ENCODE measurements at places on chromosomes 1 and 21.

GRCh38 chr1:233631810-233632405 lies 18.0 kb downstream of the KCNK1 start:
- DNase-seq = no peak

DNA sequence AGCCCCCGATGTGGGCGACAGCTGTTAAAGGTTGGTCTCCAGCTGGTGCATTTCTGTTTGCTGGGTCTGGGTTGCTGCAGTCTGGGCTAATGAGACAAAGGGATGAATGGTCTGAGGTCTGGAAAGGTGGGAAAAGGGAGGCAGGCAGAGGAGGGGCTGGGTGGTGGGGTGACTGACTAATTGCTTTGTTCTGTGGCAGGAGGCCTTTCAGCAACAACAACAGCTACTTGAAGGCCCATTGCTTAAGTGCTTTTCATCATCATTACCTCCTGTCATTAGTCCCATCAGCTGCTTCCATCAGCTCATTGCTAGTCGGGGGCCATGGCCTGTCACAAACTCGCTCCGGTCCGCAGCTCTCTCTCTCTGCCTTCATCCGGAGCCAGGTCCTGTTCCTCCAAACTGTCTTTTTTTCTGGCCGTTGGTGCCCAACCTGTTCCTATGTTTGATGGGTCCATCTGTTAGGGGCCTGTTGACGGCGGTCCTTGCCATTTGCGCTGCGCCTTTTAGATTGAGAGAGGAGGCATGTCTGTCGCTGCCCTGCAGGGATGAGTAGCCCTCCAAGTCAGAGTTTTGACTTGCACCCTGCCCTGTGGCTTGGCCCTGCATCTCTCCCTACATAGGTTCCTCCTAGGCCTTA lies 105.6 kb upstream of the PLXNA2 start:
- DNase-seq = no peak

DNA sequence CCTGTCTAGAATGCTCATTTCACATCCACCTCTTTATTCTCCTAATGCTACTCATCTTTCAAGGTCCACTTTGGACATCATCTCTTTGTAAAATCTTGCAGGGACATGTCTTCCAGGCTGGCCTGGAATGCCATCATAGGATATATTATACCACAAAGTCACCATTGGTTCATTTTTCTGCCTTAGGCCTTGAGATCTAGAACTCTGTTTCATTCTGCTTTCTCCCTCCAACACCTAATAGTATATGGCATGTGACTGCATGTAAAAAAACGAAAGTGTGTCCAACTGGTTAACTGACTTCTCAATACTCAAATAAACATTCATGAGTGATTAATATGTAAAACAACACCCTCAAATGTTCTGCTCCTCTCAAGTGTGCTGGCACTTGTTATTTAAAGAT lies 84.1 kb downstream of the RGS2 start:
- DNase-seq = no peak

DNA sequence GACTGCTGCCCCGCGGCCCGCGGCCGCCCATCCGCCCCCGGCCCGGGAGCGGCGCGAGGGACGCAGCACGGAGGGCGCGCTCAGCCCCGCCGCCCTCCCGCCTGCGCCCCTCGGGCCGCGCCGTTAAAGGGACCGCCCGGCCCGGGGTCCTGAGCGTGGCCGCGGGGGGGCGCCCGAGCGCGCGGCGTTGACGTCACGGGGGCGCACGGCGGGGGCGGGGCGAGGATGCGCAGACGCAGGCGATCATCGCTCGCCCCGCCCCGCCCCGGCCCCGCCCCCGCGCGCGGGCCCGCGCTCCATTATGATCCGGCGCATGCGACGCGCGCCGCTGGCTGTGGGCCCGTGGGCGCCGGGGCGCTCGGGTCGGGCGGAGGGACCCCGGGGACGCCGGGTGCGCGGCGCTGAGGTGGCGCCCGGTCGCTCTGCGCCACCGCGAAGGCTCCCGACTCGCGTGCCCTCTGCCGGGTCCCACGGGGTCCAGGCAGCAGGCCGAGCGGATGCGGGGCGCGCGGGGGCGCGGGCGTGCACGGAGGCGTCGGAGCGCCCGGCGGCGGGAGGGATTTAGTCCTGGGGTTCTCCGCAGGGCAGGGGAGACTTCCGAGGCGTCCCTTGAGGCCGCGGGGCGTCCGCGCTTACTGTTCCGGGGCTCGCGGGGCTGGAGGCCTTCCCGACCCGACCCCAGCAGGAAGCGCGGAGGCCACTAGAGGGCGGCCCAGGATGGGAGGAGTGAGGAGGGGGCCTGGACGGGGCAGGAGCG lies at the start of gene DVL1:
Gene DVL1 (minus strand): TSS at position 163 of the 757 bp plus-strand sequence. CDS start 353 bp downstream, outside the sequence.
- DNase-seq = peak; percentile 80

DNA sequence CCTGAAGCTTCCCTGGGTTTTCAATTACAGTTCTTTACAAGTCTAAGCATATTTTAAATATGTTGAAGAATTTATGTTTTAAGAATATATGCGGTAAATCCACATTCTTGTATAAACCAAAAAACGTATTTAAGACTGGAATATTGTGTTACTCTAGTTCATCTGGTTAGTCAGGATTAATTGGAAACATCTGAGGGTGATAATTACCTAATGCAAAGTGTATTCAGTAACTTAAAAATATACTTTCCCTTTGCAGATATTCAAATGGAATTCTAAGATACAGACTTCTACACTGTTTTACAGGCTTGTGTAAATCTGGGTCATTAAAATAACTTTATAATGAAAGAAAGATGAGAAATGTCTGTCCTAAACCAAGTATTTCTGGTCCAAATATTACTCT lies 302.0 kb downstream of the VAV3 start:
- DNase-seq = no peak

- DNase-seq = no peak
Observed at GRCh38 chr21:20424943-20425342, 573.3 kb upstream of the NCAM2 start.

- DNase-seq = no peak
Observed at GRCh38 chr21:42251654-42252324, 32.8 kb downstream of the ABCG1 start.

DNA sequence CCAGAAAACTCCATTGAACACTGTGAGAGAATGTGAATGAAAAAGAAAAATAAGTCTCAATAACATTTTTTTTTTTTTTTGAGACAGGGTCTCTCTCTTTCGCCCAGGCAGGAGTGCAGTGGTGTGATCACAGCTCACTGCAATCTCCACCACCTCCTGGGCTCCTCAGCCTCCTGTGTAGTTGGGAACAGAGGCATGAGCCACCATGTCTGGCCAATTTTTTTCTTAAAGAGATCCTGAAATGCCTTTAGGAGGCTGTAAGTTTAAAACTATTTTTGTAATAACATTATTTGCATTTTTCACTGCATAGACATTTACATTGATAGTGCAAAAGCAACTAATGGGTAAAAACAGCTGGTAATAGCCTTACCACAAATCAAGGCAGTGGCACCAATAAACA lies 35.3 kb downstream of the GDAP2 start:
- no peak for DNase-seq

GRCh38 chr1:221965252-221965651 lies 223.4 kb upstream of the DUSP10 start:
- no peak for DNase-seq

DNA sequence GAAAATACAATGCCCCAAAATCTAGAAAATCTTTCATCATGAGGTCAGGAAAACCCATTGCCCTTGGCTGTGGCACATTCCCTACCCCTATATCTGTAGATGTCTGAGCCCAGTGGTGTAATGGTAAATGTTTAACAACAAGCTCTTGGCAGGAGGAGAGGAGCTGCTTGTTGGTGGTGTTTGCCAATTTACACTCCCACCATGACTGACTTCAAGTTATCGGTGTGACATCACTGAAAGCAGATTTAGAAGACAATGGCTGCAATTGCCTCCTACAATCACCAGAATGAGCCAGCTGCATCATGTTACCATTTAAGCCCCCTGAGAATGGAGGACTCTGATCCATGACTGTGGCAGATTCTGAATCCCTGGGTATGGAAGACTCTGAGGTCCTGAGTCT lies 70.9 kb downstream of the SDC3 start:
- no peak for DNase-seq

DNA sequence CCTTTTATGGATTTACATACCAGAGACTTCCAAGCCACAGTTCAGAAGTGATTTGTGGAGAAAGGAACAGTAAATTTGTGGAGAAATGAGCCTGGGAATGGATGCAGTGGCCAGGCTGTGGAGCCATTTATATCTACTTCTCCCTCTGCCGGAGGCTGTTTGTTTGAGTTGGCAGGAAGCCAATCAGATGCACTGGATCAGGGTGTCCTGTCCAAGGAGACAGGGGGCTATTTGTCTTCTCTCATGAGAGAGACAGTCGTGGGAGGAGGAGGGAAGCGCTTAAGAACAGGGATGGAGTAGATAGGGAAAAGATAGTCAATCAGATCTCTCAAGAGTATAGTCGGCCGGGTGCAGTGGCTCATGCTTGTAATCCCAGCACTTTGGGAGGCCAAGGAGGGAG lies 2.8 kb upstream of the HAPLN2 start:
- peak; percentile 69 for DNase-seq

DNA sequence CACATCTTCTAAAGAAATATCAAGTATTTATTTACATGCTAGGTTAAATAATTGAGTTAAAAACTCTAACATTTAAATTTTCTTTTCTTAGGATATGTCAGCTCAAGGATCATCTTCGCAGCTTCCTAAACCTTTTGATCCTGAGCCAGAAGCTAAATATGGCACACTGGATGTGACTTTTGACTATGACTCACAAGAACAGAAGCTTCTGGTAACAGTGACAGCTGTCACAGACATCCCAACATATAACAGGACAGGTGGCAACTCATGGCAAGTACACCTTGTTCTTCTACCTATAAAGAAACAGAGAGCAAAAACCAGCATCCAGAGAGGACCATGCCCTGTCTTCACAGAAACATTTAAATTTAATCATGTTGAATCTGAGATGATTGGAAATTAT lies 132.7 kb upstream of the SERTAD4 start:
- DNase-seq = no peak

DNA sequence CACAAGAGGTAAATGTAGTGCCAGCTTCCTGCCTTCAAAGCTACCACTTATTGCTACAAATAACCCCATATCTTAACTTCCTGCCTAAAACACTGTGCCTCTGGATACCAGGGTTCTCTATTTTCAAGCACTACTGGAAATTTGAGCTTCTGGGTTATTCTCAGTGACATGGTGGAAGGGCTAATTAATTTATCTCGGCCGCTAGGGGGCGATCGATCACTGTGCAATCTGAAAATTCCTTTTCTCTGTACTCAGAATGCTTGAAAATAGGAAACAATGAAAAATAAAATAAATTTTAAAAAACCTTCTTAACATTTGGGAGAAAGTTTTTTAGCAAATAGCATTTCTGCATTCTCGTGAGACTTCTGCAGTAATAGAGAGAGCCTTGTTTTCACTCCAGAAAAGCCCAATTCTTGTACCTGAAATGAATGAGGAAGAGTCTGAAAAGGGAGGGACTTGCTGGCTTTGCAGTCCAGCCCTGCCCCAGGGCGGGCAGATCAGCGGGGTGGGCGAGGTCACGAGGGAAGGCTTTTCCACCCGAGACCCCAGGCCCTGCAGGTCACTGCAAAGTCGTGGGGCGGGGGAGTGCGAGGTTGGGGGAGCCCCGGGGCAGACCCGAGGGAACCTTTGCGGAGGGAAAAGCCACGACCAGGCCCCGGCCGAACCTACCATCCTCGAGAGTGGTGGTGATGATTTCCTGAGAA lies 276.7 kb downstream of the PCP4 start:
- peak; percentile 59 for DNase-seq

GRCh38 chr1:234927971-234928640 lies 200.5 kb downstream of the TOMM20 start:
- DNase-seq = no peak

- DNase-seq = no peak
Observed at GRCh38 chr1:115718011-115718754, 50.3 kb downstream of the CASQ2 start.

GRCh38 chr1:215476541-215476940 lies 90.6 kb upstream of the KCTD3 start:
- no peak for DNase-seq

DNA sequence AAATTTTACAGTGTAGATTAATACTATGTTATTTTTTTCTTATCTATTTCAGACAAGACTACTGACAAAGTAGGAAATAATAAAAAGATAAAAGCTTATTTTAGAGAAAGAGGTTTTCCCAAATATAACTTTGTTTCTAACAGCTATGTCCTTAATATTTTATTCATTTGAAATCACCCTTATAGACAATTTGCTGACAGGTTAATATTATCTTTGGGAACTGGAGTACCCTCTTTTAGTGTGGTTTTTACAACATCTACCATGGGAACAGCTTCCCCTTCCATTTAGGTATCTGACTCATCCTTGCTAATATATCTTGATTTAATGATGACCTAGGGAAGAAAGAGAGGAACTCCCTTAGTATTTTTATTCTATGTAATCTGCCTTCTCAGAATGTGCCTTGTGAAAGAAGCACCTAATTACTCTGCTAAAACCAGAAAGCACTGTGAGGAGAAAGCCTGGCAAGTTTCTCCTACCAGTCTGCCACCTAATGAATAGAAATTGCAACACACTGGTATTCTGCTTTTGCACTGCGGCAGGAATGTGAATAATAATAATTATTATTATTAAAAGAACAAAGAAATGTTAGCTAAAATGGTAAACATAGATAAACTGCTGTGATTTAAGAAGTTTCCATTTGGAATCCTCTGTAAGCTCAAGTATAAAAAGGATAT lies 192.8 kb downstream of the PDE4B start:
- no peak for DNase-seq

GRCh38 chr1:169106921-169107602 lies 572 bp downstream of the ATP1B1 start:
- peak; percentile 21 for DNase-seq

DNA sequence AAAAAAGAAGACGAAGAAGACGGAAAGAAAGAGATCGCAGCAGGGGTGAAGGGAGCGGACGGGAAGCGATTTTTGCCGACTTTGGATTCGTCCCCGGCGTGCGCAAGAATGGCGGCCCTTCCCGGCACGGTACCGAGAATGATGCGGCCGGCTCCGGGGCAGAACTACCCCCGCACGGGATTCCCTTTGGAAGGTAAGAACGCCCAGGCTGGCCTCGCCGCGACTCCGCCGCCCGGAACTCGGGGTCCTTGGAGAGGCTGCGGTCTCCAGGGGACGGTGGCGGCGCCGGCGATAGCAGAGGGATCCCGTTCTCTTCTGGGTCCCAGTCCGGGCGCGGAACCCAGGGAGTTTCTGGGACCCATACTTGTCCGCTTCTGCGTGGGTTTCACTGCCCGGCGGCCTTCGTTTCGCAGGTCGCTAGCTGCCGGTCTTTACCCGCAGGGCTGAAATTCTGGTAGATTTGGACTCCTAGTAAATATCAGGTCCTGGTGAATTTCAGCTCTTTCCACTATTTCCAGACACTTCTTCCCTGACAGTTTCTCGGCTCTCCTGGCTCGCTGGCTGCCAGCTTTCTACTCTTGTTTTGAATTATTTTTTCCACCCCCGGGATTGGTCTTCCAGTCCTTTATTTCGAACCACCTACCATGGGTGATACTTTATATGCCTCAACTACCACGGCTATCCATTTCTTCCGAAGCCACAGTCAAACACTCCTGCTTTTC lies 1.0 kb downstream of the PAX7 start:
- no peak for DNase-seq

GRCh38 chr1:49226758-49227157 lies 450.1 kb upstream of the BEND5 start:
- no peak for DNase-seq

Measured in HAP-1 (cell line).